ENCODE measurements at places on chromosomes 7 and 10.

DNA sequence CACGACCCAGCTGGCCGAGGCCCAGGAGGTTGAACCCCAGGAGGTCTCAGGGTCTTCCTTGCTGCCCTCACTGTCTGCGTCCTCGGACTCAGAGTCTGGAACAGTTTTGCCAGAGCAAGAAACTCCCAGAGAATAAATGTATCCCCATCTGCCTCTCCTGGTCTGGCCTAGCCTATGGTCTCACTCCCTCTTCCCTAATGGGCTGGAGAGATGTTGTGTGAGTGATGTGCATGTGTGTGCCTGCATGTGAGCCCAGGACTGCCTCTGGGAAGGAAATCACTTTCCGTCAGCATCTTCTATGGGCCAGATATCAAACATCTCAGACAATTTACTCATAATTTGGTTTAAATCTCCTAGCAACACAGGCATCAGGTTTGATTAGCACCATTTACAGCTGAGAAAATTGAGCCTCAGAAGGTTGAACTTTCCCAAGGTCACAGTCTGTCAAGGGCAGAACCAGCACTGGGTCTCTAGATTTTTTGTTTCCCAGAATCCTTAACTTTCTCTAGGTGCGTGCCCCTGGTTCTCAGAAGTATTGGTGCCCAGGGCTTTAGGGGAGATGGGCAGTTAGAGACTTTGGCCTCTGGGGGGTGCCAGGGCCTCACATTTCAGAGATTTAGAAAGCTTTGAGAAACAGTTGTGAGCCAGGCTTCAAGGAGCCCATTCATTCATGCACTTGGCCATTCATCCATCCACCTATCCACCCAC, 4.9 kb downstream of the TMEM270 start:
- peak; percentile 74 for DNase-seq

DNA sequence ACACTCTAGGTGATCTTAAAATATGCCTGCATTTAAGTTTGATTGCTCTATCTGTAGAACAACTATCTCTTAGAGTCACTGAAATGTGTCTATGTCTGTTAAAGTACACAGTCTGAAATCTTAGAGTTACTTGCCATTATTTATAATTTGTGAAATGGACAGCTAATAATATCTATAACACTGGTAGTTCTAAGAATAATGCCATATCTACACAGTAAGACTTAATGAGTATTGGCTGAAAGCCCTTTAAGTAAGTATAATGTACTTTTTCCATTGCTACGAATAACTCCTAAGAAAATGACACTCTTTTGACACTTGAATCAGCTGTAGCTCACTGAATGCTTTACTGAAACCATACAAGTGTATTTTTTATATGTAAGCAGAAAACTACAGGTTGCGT, 567.4 kb upstream of the PCDH15 start:
- no peak for DNase-seq

- no peak for DNase-seq
These were observed 11.4 kb downstream of the JCAD start for GRCh38 chr10:30047924-30048531.

GRCh38 chr7:132084776-132085388, 491.4 kb downstream of the PLXNA4 start:
- peak; percentile 75 for DNase-seq

DNA sequence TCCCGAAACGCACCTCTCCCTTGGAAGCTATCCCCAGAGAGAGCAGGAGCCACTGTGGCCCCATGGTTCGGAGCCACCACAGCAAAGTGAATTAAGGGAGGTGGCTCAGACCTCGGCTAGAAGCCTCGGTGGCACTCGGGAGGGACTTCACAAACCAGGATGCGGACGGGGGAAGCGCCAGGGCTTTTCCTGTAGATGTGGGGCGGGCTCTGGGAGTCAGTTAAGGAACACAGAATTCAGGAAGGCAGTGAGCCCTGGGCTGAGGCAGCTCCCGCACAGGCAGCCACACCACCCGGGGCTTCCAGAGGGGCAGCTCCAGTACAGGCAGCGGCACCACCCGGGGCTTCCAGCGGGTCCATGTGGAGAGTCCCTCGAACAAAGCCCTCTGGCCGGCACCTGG, 42.7 kb upstream of the DPYSL4 start:
- no peak for DNase-seq

DNA sequence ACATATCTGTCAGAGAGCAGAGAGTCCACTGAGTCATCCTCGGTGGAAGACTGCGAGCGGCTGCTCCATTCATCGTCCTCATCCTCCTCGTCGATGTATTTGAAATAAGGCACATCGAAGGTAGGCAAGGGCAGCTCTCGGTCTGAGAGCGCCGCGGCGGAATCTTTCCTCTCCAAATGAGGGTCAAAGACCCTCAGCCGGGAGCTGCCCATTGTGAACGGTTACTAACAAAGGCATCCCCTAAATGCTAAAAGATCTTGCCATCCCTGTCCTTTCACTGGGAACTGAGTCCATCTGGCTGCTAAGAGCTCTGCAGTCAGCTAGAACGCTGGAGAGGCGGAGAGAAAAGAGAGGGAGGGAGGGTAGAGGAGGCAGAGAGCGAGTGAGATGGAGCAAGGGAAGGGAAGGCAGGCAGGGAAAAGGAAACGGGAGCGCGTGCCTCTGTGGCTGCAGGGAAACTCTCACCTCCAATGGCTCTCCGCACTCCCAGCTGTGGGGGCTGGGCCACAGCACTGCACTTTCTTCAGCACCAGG, 163.4 kb downstream of the RAPGEF5 start:
- DNase-seq = no peak

DNA sequence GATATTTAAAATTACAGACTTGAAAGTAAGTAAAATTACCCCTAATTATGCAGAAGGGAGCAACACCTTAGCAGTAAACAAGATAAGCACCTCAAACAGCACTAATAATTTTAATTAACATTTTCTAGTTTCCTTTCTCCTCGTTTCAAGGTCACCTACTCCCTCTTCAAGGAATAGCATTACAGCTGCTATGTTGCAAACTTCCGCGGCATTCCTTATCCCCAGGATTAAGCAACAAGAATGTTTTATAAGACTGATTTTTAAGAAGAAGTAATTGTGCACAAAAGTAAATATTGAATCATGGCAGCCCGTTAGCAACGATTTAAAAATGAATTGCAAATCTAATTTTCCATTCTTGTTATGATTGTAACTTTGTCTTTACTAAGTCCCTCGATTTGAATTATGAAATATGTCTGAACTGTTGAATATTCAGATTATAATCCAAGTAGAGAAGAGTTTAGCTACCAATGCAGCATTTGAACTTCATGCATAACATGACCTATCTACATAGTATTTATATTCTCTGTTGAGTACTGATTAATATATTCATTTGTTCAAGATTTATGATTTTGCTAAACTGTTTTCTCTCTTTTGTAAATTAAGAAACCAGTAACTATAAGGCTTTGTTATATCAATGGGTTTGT, 593.5 kb upstream of the MGMT start:
- DNase-seq = no peak
